Dermis microvascular lymphatic vessel endothelial cell (primary cell): ENCODE measurements at places on chromosomes 5 and 9. TPM values are rescaled to one million over a fixed set of nuclear protein-coding genes. Genes with fewer than 3 reads are reported as not detected.

The CCDC112 gene
- 1.4 and 2.1 TPM in 2 replicates for total RNA-seq

The FBXW5 gene
- 130 and 218 TPM in 2 replicates for total RNA-seq

The WNT8A gene
- total RNA-seq: not detected in 2 replicates

The COMMD10 gene
- 37.7 and 38.2 TPM in 2 replicates for total RNA-seq

The AMBP gene
- not detected in 2 replicates for total RNA-seq
